T47D (cell line): ENCODE measurements at places on chromosomes 1 and 21.

DNA sequence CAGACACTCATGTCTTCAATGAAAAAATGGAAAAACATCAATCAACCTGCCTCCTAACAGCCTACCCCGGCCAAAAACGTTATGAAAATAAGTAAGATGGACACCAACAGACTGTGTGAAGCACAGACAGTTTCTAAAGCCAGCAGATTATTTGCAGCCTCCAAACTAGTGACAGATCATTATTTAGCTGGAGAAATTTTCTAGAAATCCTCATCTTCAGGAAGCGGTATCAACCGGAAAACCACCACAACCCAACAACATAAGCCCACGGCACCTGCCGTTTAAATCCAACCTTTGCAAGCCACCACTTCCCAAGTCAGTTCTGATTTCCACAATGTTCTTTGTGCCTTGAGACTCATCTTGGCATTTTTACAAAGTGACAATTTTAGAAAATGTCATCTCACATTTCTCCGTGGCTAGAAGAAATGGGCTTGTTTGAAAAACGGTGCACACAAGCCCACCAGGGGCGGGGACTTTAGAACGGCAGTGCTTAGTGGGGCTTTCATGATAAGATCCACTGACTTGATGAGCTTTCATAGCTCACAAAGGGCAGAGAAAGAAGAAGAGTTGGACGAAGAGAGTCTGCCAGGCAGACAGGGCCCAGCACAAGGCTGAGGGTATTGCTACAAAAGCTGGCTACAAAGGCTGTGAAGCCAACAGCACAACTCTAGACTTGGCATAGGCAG, 34.5 kb downstream of the LRRC38 start:
- no peak for DNase-seq

GRCh38 chr1:221724931-221725605, 16.8 kb downstream of the DUSP10 start:
- DNase-seq = no peak

DNA sequence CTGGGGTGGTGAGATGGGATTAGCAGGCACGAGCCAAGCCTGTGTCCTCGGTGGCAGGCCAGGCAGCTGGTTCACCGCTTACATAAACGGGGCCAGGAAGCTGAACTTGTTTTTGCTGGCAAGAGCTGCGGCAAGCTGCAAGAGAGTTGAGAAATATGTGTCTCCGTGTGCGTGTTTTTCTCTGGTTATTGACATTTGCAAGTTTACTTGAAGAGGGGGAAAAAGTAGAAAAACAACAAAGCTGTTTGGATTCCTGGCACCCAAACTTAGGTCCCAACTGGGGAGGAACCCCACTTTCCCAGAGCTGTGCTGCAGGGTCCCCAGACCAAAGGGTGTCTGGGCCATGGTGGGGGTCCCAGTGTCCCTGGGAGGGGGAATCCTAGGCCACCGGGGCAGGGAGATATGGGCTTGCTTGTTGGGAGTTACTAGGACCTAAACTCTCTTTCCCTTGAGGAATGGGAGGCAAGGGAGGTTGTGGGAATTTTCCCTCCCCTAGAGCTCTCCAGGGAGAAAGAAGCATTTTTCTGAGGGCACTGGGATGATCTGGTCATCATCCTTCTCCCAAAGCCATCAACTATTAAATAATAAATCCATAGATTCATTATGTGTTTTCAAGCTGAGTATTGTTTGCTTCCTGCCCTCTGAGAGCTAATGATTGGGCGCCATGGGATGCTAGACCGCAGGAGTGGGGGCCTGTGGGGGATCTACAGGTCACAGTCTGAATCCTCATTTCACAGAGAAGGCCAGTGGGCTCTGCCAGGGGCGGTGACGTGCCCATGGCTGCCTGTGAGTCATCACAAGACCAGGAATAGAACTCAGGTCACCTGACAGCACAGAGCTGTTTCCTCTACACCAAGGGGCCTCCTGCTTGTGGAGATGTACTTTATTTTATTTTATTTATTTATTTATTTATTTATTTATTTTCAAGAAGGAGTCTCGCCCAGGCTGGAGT, 14.8 kb downstream of the IL6R start:
- DNase-seq = peak; percentile 85

DNA sequence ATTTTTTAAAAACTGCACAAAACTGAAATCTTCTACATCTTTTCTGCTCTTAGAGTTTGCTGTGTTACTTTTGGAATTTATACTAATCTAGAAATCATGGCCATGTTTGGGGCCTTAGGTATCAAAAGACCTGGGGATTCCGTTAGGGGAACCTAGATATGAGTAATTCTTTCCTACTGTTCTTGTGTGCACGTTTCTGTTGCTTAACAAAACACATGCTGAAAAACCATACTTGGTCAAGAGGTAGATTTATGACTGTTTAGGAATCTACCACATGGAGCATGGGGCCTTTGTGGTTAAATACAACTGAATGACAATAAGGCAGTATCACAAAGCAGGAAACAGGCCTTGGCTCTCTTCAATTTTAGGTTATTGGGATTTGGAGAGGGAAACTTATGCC, 291.9 kb upstream of the USP25 start:
- DNase-seq = no peak

GRCh38 chr21:33036430-33037162, 10.9 kb downstream of the OLIG2 start:
- no peak for DNase-seq

DNA sequence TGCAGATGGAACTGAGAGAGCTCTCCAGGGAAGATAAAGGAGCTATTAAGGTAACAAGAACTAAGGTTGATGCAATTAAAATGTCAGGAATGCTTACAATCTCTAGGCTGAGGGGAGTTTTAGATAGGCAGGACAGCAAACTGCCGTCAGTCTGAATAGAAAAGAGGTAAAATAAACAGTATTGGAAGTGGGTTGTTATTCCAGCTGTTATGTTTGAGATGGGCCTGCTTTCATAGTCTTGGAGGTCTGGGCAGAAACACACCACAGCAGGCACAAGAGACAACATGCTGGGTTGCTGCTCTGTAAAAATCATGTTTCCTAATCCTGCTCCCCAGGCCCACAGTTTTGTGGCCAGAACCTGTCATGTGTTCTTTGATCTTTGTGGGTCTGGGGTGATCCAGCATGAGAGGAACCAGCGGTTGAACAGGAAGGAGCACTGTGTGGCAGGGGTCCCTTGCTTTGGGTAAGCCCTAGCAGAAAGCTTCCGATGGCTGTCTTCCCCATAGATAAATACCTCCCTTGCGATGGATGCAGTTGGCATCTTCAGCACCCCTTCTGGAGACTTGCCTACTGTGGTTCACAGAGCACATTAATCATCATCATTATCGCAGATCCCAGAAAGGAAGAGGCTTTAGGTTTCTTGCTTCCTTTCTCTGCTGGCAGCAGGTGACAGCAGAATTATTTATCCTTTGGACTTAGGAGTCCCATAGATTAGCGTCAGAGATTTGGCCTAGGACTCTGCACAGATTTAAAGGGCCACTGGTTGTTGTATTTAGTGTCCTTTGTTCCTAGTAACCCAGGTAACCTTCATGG, 97.1 kb downstream of the AK5 start:
- DNase-seq = no peak

GRCh38 chr1:224632381-224632871, 16.3 kb downstream of the CNIH3 start:
- DNase-seq = no peak

DNA sequence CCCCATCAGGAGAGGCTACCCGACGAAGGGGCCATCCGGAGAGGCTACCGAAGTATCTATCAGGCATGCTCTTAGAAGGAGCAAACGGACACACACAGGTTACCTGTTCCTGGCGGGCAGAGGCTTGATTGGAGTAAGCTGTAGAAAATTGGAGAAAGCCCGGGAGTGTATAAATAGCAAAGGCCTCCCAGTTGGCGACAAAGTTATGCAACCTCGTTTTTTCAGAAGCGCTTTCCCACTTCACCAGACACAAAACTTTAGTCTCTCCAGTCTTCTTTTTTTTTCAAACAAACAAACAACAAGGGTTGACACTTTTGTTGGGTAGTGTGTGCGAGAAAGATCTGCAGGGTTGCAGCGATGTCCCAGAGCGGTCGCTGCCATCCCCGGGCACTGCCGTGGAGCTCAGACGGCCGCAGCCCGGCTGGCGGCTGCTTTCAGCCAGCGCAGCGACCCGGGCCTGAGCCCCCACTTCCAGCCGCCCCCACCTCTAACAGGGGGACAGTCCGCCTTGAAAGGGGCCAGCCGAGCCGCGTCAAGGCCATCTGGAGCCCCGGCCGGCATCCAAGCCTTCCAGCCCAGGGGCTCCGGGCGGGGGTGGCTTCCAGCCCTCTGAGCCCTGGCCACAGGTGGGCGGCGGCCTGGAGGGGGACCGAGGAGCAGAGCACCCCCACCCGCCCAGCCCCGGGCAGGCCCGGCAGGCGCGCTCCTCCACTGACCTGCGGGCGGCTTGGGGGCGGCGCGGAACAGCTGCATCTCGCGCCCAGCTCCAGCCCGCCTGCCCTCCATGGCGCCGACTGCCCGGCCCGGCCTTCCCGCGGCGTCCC, 616 bp downstream of the MCOLN3 start:
- DNase-seq = no peak

GRCh38 chr1:187280031-187280430, 451.3 kb downstream of the PLA2G4A start:
- DNase-seq = no peak

DNA sequence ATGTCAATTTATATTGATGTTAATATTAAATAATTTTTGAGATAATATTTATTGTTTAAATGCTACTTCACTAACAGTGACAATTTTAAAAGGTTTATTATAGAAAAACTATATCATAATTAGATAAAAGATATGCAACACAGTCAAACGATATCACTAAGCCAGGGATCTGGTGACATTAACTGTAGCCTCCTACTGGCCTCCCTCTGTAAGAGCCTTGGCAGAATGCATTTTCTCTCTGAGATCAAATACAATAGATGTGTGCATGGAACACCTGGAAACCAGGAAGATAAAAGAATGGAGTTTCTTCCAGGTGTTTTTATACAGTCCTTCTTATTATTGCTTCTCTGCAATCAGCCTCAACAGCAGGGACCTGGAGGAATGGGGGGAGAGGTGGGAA, 1762.1 kb downstream of the BRINP3 start:
- DNase-seq = peak; percentile 24

- DNase-seq = no peak
Measured at GRCh38 chr1:206774093-206774492, 1.8 kb upstream of the IL10 start.

GRCh38 chr1:169896013-169896412, 2.3 kb upstream of the SCYL3 start:
- DNase-seq = no peak

DNA sequence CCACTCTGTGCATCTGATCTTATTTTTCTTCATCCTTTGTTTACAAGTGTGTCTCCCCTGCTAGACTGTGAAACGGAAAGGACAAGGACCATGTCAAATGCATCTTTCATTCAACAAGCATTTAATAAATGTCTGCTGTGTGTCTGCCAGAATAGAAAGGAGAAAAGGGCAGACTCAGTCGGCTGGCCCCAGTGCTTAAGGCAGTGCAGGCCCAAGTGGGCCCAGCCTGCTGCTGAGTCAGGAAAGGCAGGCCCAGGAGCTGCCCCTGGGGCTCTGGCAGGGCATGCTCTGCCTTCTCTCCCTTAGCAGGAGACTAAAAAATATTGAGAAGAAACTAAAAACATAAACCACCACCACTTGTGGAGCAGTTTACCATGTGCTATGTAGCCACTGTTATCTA, 38.1 kb downstream of the PLEKHA6 start:
- no peak for DNase-seq

DNA sequence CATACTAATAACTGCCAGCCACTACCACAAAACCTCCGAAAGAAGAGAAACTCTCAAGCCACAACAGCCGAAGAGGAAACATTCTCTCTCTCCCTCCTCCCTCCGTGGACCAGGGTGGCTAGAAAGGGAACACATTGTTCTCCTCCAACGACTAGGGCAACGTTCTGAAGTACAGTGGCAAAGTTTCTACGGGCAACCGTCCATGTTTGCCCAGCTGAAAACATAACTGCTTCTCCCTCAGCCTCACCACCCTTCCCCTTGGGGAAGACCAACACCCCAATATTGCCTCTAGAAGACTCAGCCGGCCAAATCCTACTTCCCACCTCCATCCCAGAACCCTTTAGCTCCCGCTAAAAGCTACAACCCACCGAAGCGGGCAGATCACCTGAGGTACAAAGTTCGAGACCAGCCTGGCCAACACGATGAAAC, 2.0 kb downstream of the GLUL start:
- DNase-seq = peak; percentile 47

GRCh38 chr1:109133815-109134214, 19.9 kb downstream of the ELAPOR1 start:
- DNase-seq = no peak

DNA sequence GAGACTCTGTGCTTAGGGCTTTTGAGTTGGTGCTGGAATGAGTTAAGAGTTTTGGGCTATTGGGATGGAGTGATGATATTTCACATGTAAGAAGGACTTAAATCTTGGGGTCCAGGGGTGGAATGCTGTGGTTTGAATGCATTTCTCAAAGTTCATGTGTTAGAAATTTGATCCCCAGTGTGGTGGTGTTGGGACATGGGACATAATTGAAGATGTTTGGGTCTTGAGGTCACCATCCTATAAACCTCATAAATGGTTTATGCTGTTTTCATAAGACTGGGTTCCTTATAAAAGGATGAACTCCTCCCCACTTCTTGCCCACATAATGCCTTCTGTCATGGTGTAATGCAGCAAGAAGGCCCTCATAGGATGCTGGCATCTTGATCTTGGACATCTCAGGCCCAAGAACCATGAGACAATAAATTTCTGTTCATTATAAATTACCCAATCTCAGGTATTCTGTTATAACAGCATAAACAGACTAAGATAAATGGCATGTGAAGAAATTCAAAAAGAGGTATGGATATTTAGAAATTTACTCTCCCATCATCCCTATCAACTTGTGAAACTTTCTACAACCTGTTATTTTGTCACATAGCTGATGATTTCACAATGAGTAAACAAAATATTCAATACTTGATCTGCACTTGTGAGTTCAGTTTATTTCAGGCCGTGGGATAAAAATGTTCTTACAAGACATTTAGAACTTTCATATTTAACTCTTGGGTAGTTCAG, 48.0 kb upstream of the NEK7 start:
- DNase-seq = no peak

- DNase-seq = no peak
Measured at GRCh38 chr1:184380468-184380867, 6.4 kb upstream of the C1orf21 start.

GRCh38 chr1:156897078-156897825, 3.7 kb downstream of the PEAR1 start:
- DNase-seq = no peak
